Ureter (tissue), 1 donor: ENCODE measurements at places on chromosomes 12 and 14.

DNA sequence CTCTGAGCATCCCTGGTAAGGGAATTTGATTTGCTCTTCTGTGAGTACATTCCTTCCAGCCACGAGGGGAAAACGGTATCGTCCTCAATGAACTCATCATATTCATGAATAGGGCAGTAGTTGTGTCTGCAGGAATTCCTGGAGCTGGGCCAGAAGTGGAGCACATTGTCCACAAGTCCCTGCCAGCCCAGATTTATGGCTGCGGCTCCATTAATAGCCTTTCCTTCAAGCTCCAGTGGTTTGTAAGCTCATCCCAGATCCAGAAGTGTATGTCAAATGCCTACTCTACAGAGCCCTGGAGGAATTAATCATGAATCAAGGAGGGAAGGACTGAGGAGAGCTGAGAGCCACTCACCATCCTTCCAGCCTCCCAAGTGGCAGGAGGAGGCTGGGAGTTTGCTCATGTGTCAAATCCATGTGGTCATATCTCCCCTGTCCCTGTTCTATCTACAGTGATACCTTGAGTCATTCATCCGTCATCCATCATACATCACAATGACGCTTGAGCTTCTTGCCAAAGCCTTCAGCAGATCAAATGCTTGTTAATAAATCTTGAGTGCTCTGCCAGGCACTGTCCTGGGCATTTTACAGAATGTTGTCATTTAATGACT is 65.5 kb downstream of the SVOP start:
- no peak for DNase-seq

- no peak for DNase-seq
Measured at GRCh38 chr14:52117111-52117832, 48.4 kb upstream of the NID2 start.

- no peak for DNase-seq
Measured at GRCh38 chr12:106049546-106049945, 89.2 kb downstream of the NUAK1 start.

- no peak for DNase-seq
Measured at GRCh38 chr12:70910666-70911065, 9.9 kb downstream of the PTPRR start.

DNA sequence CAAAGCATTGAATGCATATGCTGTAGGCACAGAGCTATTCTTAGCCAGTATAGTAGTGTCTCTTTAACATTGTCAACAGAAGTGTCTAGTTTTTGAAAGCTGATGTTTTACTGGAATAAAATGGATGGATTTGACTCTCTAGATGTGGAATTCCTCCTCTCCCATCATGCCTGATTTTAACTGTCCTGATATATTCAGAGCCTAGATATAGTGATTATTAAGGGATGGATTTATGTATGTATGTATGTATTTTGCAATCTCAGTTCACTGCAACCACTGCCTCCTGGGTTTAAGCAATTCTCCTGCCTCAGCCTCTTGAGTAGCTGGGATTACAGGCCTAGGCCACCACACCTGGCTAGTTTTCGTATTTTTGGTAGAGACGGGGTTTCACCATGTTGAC is 144.8 kb upstream of the NAV3 start:
- no peak for DNase-seq

DNA sequence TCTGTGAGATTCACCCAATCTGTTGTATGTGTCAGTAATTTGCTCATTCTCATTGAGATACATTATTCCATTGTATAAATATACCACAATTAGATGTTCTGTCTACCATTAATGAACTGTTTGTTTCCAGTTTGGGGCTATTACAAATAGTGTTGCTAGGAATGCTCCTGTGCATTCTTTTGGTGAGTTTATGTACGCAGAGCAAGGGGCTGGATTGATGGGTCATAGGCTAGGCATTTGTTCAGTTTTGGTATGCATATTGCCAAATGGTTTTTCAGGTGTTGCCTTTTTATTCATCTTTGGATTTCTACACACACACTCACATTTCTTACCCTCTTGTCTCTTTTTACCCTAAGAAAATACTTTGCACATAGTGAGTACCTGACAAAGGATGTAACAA is 93.4 kb downstream of the GPATCH2L start:
- no peak for DNase-seq

- no peak for DNase-seq
Measured at GRCh38 chr14:89624500-89625156, 207.6 kb upstream of the FOXN3 start.
